ENCODE measurements at places on chromosomes 2 and 18.

- no peak for DNase-seq
Observed at GRCh38 chr2:201204655-201205514, 21.9 kb downstream of the CASP10 start.

DNA sequence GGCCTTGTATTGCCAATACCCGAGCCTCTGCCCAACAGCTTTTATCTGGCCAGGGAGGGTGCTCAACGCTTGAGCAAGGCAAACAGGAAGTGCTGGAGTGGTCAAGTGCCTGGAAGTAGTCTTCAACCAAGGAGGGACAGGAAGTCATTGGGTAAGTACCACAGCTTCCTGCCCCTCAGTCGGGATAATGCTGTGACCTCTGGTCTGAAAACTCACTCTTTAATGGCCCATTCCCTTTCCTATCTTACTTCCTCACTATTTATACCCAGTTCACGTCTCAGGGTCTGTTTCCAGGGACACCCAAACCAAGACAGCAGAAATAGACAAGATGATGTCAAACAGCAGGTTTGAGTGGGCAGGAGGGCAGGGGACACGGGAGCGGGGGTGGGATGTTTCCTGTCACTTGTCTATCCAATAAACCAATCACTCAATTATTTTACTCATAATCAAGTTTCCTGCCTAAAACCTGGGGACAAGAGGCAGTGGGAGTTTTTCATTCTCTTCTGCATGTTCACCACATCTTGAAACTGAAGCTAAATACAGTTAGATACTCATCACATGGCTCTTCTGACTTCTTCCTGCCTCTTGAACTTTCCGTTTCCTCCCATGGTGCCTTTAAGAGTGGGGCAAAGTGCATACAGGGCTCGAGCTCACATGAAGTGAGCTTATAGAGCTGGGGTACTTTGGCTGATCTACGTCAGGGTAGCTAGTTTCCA lies 68.9 kb upstream of the CAB39 start:
- DNase-seq: no peak

GRCh38 chr2:213152065-213152794 lies 818 bp upstream of the IKZF2 start:
- peak; percentile 83 for DNase-seq

DNA sequence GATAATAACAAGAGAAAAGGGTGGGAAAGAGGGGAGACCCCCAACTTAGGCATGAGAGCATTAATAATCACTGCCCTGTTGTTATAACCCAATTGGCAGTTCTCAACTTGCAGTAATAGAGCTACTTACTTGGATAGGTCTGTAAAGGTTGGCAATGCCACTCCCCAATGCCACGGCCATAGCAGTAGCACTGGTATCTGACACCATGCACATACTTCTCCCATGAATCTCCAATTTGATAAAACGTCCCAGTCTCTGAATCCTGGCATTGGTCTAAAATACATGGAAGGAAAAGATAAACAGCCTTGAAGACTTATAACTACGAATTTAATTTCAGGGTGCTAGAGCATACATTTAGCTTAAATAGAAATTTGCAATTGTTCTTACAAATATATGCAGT lies 16.8 kb downstream of the FN1 start:
- DNase-seq: no peak

DNA sequence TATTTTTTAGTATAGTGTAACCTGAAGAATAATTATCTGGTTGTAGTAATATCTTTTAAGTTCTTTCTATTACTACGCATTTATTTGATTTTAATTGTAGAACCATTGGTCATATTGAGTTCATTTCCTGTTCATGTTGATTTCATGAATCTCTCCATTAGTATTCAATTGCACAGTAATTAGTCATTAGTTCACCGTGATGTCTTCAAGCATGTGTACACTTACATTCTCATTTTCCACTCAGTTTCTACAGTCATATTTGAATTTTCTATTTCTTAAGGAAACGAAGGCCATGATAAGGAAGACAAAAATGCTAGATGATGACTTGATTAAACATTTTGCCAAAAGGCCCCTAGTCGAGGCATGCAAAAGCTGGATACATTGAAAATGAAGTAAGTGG lies 333.7 kb upstream of the FANCL start:
- no peak for DNase-seq

DNA sequence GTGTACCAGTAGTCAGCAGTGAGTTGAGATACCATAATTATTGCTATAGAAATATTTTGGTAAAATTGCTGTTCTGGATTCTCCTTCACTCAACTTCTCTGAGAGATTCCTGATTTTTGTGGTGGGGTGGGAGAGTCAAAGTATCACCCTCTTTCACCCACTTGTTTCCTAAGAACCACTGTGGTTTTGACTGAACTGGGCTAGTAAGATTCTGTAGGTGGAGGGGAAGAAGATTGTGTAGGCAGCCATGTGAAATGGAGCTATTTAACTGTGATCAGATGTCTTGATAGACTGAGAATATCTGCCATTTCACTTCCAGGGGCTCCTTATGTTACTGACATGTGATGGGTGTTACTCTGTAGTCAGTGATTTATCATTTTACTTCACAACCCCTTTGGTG lies 45.3 kb downstream of the BIRC6 start:
- DNase-seq: no peak

DNA sequence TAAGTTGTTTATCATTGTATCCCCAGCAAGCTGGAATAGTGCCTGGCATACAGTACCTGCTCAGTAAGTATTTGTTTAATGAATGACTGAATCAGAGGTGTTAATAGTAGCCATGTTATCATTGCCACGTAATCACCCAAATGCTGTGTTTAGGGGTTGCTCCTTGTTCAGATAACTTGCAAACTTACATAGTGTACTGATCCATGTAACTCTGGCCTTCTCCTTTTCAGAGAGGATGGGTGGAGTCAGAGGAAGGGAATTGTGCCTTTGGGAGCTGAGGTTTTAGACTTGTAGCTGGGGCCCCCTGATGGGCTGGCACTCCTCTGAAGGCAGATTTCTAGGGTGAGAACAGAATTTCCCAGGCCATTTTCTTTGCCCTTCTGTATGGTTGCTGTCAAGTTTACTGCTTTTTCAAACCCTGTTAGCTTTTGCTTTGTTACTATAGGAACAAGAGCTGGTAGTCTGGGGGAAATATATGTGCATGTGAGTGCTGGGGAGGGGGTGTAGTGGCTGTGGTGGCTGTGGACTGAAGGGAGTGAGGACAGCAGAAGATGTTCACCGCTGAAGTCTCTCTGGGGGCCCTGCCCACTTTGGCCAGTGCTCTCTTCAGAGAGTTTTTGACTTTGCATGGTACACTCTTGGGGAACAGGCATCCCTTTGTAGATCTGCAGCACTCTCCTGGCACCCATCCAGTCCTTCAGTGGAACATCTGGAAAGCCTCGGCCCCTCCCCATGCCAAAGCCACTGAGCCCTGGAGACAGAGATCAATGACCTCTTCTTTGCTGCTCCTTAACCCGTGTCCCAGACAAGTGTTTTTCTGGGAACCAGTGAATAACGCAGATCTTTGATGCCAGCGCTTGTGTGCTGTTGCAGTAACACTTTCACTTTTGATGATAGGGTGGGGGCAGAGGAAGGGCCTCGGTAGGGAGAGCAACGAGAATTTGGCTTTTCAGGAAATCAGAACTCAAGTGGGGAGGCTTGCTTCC lies 209.0 kb downstream of the PRKCE start:
- DNase-seq: peak; percentile 40

- no peak for DNase-seq
Observed at GRCh38 chr2:88871336-88871735, 179.9 kb downstream of the RPIA start.

GRCh38 chr2:230322561-230323384 lies 4.2 kb upstream of the SP140L start:
- no peak for DNase-seq

DNA sequence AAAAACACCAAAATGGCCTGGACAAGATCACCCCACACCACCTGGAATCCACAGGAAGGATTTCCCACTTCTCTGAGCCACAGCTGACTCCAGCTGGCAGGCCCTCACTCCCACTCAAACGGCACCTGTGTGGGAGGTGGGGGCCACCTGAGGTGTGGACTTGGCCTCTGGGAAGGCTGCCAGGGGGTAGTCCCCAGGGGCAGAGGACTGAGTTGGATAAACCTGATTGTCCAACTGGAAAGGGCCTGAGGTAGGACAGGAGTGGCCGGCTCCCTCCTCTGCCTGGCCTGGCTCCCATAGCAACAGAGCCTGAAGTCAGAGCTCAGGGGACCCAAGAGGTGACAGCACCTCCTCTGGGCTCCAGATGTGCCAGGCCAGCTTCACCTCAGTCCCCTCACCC lies 300.2 kb downstream of the CELF4 start:
- no peak for DNase-seq

DNA sequence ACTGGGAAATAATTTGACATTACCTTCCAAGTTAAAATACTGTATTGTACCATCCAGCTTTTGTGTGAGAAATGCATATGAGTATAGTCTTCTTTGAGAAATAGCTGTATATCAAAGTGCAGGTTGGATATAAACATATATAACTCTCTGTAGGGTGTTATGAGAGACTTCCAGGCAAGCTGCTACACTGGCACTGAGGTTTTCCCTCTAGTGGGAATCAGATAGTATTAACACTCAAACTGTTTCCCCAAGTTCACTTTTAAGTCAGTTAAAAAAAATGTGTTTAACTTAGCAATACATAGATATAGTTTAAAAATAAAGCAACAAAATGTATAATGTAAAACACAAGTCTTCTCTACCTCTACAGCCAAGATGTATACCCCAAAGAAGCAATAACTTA lies 368.4 kb upstream of the SLC8A1 start:
- DNase-seq: peak; percentile 12

- no peak for DNase-seq
Observed at GRCh38 chr2:83784947-83785346, 674.1 kb downstream of the SUCLG1 start.

DNA sequence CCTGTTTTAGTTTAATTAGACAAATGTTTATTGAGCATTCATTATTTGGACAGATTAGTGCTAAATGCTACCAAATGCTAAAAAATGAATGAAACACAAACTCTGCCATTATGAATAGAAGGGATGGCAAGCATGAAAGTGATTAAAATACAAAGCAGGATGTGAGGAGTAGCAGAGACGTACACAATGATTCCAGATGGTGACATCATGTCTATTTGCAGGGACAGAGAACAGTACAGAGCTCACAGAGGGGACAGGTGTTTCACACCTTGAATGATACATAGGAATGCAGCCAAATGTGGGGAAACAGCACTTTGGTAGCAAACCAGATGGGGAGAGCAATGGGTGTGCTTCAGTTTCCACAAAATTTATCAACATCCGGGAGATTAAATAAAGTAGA lies 76.3 kb downstream of the CD226 start:
- no peak for DNase-seq

DNA sequence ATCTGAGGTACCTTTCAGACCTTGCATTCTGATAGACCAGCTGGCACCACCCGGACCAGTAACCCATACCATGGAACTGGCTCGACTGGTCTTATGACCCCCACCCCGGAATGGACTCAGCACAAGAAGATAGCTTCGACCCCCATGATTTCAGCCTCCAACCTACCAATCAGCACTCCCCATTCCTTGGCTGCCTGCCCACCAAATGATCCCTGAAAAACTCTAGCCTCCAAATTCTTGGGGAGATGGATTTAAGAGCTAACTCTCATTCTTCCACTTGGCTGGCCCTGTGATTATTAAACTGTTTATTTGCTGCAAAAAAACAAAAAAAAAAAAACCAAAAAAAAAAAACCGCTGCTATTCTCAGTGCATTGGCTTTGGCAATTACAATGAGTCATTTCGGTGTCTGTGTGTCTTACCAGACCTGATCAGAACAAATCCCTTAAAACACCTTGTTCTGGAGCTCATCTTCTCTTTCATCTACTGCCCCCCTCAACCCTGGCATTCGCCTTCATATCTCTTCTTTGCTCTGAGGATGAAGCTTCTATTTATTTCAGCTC lies 60.1 kb upstream of the KIF5C start:
- DNase-seq: no peak

GRCh38 chr2:201855356-201855755 lies 49.0 kb downstream of the CDK15 start:
- DNase-seq: no peak

- no peak for DNase-seq
Observed at GRCh38 chr2:205773989-205774388, 91.7 kb downstream of the NRP2 start.

GRCh38 chr2:4499316-4500030 lies 796.1 kb downstream of the DCDC2C start:
- DNase-seq: no peak

DNA sequence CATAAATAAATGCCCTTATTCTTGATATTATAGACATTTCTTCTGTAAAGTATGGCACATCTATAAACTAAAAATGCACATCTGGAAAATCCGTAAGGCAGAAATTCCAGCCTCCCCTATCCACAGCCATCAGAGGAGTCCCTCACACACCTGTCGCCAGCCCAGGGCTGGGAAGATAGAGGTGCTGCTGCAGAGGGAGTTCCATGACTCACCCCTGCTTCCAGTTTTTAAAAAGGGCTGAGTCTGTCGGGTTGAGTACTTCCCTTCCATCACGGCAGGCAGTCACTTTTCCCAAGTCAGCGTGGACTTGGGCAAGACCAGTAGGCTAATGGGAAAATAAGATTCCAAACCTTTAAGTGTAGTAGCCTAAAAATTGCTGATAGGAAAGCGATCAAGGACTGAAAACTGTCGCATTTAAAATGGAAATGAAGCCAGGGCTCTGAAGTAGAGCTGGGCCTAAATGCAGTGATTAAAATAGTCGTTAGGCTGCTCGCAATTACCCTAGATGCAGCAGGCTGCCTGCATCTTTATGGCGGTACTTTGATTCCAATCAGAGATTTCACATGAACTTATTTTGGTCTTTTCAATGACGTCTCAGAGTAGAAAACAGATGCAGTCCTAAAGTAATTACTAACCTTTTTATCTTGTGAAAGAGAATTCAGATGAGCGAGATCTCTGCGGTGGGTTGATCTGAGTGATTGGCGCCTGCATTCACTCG lies 280.5 kb downstream of the AGAP1 start:
- DNase-seq: no peak

DNA sequence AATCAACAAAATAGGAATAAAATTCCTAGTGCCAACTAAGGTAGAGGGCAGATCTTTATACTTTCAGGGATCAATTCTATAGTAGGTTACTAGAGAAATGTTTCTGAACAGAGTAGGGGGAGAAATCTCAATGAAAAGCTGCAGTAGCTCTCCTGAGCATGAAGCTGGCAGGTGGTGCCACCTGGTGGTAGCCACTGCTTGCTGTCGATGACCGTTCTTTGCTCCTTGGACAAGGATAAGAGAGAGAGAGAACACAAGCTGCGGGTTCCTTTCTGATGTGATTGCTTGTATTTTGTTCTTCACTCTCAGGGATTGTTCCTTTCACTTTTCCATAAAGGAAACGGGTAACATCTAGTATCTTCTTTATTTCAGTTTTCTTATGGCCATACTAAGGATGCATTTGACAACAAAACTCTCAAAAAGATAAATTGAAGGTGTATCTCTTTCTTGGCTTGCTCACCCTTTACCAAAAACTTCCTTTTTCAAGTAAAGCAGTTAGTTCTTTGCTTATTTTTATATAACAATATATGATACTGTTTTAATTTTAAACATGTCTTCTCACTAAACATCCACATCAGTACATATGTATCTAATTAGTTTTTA lies 18.6 kb upstream of the MRPL19 start:
- peak; percentile 81 for DNase-seq

Measured in AG20443 (cell line).